SW 1271 (cell line): ENCODE measurements at places on chromosomes 5 and 9.

GRCh38 chr5:124210111-124210910 lies 536.1 kb downstream of the ZNF608 start:
- no peak for DNase-seq

GRCh38 chr9:124621371-124622328 lies 114.5 kb upstream of the NR5A1 start:
- no peak for DNase-seq

DNA sequence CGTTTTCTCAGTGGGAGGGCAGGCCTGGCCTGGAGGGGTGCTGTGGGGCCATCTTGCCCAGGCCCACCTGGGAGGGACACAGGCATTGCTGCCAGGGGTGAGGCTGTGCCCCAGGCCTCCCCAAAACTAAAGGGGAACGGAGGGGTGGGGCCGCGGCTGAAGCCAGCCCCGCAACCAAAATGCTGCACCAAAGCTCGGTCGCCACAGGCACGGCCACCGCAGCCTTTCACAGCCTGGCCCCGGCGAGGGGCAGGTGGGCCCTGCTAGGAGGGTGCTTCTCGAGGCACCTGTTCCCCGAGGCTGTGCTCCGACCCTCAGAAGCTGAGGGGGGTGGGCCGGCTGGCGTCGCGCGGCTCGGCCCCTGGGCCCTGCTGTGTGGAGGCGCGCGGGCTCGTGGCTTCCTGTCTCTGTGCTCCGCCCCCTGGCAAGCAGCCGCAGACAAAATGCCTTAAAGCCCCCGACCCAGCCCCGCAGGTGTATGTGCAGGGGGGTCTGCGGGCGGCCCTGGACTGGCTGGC lies 57.6 kb downstream of the JAK2 start:
- no peak for DNase-seq

DNA sequence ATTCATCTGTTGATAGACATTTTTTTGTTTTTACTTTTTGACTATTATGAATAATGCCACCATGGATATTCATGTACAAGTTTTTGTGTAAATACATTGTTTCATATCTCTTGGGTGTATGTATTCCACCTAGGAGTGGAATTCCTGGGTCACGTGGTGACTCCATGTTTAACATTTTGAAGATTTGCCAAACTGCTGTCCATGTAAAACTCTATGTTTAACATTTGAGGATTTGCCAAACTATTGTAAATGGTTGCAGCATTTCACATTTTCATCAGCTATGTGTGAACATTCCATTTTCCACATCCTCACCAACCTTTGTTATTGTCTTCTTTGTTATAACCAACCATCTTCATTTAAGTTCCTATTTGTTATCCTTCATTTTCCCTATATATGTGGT lies 12.2 kb downstream of the TMEFF1 start:
- no peak for DNase-seq

DNA sequence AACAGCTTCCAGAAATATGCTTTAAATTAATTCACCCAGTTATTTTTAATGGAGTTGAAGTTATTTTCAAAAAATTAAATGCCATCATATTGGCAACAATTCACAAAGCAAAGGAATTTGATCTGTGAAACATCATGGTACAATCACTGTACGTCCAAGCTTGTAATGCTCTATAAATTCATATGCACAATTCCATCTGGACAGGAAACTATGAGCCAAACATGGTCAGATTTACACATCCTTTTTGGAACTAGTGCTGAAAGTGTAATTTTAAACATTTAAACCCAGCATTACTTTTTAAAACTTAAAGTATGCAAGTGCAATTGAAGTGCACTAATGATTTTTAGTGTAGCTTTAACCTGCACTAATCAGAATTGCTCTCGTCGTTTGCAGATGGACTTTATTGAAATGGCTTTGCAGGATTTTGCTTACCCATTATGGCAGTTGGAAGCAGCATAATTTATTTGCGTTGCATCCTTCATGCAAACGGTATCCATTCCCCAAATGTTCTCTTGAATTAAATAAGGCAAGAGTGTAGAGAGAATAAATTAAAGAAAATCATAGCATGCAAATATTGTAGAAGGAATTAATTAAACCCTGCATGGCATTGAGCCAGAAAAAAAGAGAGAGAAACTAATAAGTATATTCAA lies 21.0 kb upstream of the OR13F1 start:
- DNase-seq, result no peak

DNA sequence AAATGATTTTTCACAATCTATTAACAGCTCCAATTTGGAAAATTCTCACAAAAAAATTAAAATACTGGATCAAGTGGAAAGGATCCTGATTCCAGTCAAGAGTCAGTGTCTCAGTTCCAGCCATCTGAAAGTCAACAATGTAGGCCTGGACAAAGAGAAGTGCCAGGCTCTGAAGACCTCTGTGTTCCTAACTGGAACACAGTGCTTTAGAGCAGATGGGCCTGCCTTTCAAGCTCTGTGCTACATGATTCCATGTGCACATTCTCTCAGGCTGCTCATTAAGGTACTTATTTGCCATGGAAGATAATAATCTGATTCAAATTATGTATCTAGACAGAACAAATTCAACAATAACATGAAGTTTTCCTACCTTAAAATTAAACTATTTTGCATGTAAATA lies 30.2 kb upstream of the ALDH1A1 start:
- no peak for DNase-seq
